Activated CD8-positive, alpha-beta memory T cell treated with anti-CD3 and anti-CD28 coated beads, Interleukin-2, amount 50 U/mL, for 4 hours (primary cell): ENCODE measurements at places on chromosomes 12 and 14.

DNA sequence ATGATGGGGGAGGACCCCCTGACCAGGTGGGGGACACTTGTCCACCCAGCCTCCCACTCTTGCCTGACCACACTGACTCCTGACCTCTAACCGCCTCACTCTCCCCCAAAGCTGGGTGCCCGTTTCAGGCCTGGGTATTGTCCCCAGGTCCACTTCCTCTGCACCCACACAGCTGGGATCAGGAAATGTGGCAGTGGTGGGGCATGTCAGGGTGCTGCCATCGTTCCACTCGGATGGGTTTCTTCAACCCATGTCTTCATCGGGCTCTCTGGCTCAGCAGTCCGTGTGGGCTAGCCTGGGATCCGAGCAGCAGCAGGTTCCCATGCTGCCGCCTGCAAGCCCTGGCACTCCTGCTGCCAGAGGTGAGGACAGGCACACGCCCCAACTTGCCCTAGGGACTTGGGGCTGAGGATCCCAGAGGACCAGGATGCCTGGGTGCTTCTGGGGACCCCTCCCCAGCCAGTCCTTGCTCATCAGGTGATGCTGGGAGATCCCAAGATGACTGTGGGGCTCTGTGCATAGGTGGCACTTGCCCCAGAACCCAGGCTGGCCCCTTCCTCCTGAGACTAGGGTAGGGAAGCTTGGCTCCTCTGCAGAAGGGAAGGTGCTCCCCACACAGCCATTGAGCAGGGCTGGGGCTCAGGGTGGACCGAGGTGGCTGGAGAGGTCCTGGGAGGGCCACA lies 2.9 kb upstream of the CLBA1 start:
- peak; percentile 11 for DNase-seq

- DNase-seq, result no peak
Measured at GRCh38 chr14:20499881-20500280, 5.5 kb upstream of the RNASE10 start.

GRCh38 chr12:78086553-78087362 lies 256.1 kb downstream of the NAV3 start:
- no peak for DNase-seq

- no peak for DNase-seq
Measured at GRCh38 chr14:87158283-87158682, 834.7 kb downstream of the GALC start.

DNA sequence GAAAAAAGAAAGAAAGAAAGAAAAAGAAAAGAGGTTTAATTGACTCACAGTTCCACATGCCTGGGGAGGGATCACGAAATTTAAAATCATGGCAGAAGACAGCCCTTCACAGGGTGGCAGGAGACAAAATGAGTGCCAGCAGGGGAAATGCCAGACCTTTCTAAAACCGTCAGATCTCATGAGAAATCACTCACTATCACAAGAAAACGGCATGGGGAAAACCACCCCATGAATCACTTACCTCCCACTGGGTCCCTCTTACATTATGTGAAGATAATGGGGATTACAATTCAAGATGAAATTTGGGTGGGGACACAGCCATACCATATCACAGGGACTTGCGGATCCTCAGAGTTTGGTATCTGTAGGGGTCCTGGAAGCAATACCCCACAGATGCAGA lies 16.3 kb upstream of the EGLN3 start:
- DNase-seq, result no peak

DNA sequence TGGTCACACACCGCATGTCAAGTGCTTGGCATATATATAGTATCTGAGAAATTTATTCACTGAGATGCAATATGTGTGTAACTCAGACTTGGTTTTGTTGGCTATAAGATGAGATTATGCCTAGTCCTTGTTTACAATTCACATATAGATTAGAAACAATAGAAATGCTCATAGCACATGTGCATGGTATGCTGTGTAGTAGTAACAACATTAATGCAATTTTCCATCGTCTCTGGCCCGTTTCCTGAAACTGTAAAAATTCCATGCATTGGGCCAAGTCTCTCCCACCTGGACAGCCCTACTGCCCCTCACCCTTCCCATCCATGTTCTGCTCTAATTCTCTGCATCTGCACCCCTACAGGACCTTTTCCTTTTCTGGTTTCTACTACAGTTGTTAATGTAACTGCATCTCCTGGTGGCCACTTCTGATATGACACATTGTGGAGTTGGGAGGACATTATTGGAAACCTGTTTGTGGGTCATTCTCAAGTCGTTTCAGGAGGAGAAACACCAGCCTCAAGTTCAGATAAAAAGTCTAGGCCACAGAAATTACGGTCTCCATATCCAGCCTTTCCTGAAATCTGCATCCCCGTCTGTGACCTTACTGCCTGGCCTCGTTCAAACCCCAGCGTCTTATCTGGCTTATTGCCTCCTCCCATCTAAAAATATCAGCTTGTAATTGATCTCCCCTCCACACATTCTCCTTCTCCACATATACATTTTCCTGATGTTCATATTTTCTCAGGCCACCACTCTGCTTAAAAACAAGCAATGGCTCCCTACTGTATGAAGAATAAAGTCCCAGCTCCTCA lies 37.5 kb downstream of the EMP1 start:
- peak; percentile 29 for DNase-seq

GRCh38 chr12:7058163-7058845 lies 2.2 kb upstream of the C1S start:
- no peak for DNase-seq

DNA sequence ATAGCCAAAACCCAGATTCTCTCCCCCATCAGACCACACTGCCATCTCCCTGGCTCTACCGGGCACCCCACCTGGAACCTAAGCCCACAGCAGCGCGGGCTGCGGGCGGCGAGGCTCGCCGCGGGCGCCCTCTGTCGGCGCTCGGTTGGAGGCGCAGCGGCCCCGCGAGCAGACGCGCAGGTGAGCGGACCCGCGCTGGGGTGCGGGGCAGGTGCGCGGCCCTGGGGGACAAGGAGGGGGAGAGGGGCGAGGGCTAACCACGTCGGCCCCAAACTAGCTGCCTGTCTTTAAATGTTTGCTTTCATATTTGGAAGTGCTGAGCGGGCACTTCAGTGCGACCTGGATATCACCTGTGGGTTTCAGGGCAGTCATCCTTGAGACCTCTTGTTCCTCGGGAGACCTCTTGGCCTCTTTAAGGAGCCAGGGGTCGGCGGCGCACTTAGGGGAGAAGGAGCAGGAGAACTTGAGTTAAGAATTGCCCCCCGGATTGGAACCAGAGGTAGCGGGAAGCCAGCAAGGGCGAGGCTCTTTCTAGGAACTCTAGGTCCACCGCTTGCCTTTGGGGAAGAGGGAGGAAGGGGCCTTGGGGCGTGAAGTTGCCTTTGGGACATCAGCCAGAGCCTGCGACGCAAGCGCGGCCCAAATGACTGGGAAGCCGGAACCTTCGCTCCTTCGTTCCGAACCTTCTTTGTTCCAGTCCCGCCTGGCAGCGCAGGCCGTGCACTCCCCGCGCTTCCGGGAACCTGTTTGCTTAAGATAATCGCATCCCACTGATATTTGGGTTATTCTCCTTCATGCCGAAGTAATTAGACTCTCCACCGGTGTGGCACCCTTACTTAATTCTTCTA lies 78.7 kb downstream of the NEDD1 start:
- peak; percentile 45 for DNase-seq

DNA sequence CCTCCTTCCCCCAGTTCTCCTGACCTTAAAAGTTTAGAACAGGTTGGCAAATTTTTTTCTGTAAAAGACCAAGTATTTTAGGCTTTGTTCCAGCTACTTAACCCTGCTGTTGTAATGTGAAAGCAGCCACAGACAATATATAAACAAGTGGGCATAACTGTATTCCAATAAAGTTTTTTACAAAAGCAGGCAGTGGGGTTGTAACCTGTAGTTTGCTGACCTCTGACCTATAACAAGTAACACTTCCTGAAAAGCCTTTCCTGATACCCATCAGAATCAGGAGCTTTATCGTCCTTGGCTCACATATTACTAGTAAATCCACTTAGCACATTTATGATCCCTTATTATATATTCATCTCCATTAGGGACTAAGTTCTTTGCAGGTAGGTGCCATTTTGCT lies 13.1 kb upstream of the SMARCC2 start:
- DNase-seq, result no peak

DNA sequence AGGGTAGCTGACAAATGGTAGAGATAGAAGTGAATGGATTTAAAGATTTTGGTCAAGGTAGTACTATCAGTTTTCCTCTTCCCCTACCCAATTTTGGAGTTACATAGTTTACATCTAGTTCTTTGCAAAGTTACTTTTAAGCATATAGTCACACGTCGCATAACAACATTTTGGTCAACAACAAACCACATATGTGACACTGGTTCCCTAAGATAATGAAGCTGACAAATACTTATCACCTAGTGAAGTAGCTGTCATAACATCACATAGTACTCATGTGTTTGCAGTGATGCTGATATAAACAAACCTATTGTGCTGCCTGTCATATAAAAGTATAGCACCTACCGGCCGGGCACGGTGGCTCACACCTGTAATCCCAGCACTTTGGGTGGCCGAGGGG lies 45.4 kb downstream of the YAF2 start:
- no peak for DNase-seq

DNA sequence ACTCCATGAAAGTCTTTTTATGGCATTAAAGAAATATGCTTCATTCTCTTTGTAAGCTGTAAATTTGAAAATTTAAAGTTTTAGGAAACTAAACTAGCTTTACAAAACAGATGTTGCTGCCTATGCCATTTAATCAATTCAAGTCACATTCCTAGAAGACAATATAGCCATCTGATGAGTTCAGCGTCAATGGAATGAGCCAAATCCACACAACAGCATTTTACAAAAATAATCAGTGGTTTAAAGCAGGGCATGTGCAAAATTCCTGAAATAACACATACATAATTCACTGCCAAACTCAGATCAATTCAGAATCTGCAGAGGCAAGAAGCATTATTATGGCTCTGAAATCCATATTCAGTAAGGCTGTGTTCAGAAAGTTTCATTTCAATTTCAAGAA lies 75.6 kb downstream of the MED13L start:
- DNase-seq, result no peak

- no peak for DNase-seq
Measured at GRCh38 chr12:120718055-120718454, 7.6 kb upstream of the ACADS start.

DNA sequence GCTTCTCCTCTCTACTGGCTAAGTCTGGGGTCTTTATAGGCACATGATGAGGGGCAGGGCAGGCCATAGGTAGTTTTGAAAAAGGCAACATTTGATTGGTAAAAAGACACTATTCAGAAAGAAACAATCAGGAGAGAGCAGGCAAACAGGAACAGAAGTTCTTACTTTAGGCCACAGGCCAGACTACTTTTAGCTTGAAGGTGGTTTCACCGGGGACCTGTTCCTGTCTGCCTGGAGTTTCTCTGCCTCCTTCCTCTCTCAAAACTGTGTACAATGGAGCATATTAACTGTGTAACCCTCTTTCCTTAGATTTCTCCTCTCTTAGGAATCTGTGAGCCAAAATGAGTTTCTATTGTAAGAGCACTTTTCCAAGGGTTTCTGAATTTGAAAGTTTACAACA lies 167.9 kb upstream of the AVPR1A start:
- no peak for DNase-seq

- DNase-seq, result no peak
Measured at GRCh38 chr12:69661386-69661785, 37.7 kb downstream of the BEST3 start.

- DNase-seq, result no peak
Measured at GRCh38 chr12:50567926-50568325, 63.1 kb downstream of the DIP2B start.

- DNase-seq, result no peak
Measured at GRCh38 chr12:105754313-105754712, 384.4 kb downstream of the NUAK1 start.

GRCh38 chr12:26828280-26829073 lies 4.5 kb downstream of the ITPR2 start:
- no peak for DNase-seq

- DNase-seq, result no peak
Measured at GRCh38 chr12:76312315-76312714, 35.9 kb downstream of the BBS10 start.

DNA sequence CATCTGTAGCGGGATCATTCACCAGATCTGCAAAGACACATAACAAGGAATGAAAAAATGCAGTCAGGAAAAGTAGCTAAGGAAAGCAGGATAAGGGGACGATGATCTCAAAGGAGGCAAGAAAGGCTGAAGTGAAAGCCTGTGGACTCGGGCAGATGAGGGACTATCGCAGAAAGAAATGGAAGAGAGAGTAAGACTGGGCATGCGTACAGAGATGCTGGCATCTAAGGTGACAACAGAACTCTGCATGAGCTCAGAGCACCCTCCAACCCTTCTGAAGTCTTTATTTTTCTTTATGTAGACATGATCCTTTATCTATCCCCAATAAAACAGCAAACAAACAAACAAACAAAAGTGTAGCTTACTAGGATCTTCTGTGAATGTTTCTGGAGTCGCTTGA lies 7.2 kb downstream of the MFAP5 start:
- DNase-seq, result no peak

- DNase-seq, result no peak
Measured at GRCh38 chr14:105069522-105069870, 4.3 kb upstream of the GPR132 start.

- no peak for DNase-seq
Measured at GRCh38 chr14:69259527-69260189, at the start of gene GALNT16. Gene GALNT16 (plus strand): TSS chr14:69260158. CDS start chr14:69260291, 133 bp downstream.

- DNase-seq, result no peak
Measured at GRCh38 chr14:85191986-85192385, 338.0 kb upstream of the FLRT2 start.

- no peak for DNase-seq
Measured at GRCh38 chr12:468671-469389, 9.1 kb downstream of the B4GALNT3 start.
